ENCODE measurements at places on chromosomes 11 and 22. TPM values are rescaled to one million over a fixed set of nuclear protein-coding genes. Genes with fewer than 3 reads are reported as not detected.

The ROBO4 gene
- not detected for polyA plus RNA-seq

The OR2AG1 gene
- polyA plus RNA-seq, result 0.15 TPM

The CHST1 gene
- 3.8 TPM for polyA plus RNA-seq

The APLP2 gene
- polyA plus RNA-seq, result 714 TPM

The P2RY6 gene
- polyA plus RNA-seq, result not detected

The ESAM gene
- polyA plus RNA-seq, result not detected

The ZNF280B gene
- polyA plus RNA-seq, result 8.9 TPM

The TRPC6 gene
- not detected for polyA plus RNA-seq

The BIK gene
- not detected for polyA plus RNA-seq

The OR5W2 gene
- polyA plus RNA-seq, result not detected

The EFCAB6 gene
- 5.9 TPM for polyA plus RNA-seq

The COMT gene
- polyA plus RNA-seq, result 38.5 TPM

The SLC1A2 gene
- polyA plus RNA-seq, result 45.5 TPM

The DTX4 gene
- polyA plus RNA-seq, result 1.8 TPM

The MMP8 gene
- not detected for polyA plus RNA-seq

The MS4A8 gene
- polyA plus RNA-seq, result not detected

The PAX6 gene
- 29.7 TPM for polyA plus RNA-seq

The APOL5 gene
- polyA plus RNA-seq, result not detected

The ZNF202 gene
- polyA plus RNA-seq, result 5.6 TPM

The BIRC2 gene
- 26.8 TPM for polyA plus RNA-seq

The AIFM3 gene
- 3.9 TPM for polyA plus RNA-seq

The OR8B2 gene
- not detected for polyA plus RNA-seq

The RTN4R gene
- 2.7 TPM for polyA plus RNA-seq

The CNTN5 gene
- 5.8 TPM for polyA plus RNA-seq

The C1QTNF5 gene
- polyA plus RNA-seq, result not detected

The SGSM1 gene
- 0.84 TPM for polyA plus RNA-seq

The YAP1 gene
- 3.6 TPM for polyA plus RNA-seq

The OR10D3 gene
- not detected for polyA plus RNA-seq

The ABCG4 gene
- polyA plus RNA-seq, result 5.6 TPM

The SLC37A2 gene
- not detected for polyA plus RNA-seq

The NOX4 gene
- polyA plus RNA-seq, result not detected

The HBE1 gene
- polyA plus RNA-seq, result not detected

The LDHAL6A gene
- polyA plus RNA-seq, result not detected

The ASCL2 gene
- polyA plus RNA-seq, result not detected

The KRTAP5-11 gene
- polyA plus RNA-seq, result 2.2 TPM

The IGLL1 gene
- polyA plus RNA-seq, result not detected

The BIRC3 gene
- polyA plus RNA-seq, result not detected

The MRGPRE gene
- not detected for polyA plus RNA-seq

The MYO7A gene
- not detected for polyA plus RNA-seq

The DSCAML1 gene
- 0.46 TPM for polyA plus RNA-seq

The P2RX6 gene
- 0.42 TPM for polyA plus RNA-seq

The APOA5 gene
- polyA plus RNA-seq, result not detected

The SLC22A25 gene
- not detected for polyA plus RNA-seq

The DUSP18 gene
- 5.0 TPM for polyA plus RNA-seq

The XRRA1 gene
- 4.2 TPM for polyA plus RNA-seq

Data from Purkinje cell (primary cell).